ENCODE measurements at places on chromosomes 11 and 22.
A peak's percentile ranks its signal among the peaks of the same experiment; 100 is the strongest.

- DNase-seq: peak; percentile 54
These were observed 90.5 kb downstream of the UBASH3B start for GRCh38 chr11:122746050-122746478.

DNA sequence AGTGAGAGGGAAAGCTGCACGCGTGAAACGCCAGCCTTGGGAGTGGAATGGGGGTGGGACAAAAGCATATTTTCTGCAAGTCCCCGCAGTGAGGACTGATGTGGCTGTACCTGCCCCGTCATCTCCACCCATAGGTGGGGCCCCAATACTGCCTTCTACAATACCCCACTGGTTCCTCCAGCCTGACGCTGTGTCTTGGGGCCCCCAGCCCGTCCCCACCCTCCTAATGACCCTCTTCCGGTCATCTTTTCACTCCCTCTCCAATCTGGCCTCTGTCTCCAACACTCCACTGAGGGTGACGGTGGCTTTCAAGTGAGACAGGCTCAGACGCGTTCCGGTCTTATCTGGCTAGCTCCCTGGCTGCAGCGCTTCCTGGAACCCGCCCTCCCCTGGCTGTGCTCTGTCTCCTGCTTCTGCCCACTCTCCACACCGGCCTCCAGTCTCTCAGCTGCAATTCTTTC lies 104.2 kb downstream of the MICAL3 start:
- DNase-seq: no peak

- no peak for DNase-seq
These were observed 635 bp downstream of the PRR5 start for GRCh38 chr22:44702479-44703198.

- no peak for DNase-seq
These were observed 9.1 kb downstream of the SELENOO start for GRCh38 chr22:50209893-50210292.

- DNase-seq: peak; percentile 84
These were observed 3.9 kb downstream of the SH3BP1 start for GRCh38 chr22:37643225-37643847.

DNA sequence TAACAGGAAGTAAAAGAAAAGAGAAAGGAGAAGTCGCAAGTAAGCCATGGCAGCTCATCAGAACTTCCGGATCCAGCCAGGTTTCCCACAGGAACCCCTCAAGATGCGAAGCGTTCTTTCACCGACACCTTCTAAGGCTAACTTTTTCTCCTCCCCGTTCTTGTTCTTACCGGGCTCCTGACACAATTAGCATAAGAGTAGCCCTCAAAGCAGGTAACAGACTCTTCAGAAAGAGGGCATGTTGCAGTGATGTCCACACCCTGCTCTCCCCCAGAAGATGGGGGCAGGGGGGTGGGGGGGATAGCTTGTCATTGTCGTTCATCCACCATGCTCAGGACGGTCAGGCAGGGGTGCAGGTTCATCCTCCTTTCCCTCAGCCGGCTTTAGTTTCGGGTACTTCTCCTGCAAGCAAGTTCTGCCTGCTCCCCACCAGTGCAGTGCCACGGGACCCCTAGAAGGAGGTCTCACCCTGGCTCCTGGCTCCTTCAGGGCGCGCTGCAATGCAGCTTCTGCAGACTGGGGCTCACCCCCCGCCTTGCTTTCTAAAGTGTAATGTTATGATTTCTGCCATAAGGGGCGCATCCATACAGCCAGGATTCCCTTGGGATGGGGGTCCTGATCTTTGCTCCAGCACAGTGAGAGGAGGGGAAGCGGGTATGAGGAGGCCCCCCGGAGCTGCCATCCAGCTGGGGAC lies 2.3 kb downstream of the OPCML start:
- DNase-seq: no peak

DNA sequence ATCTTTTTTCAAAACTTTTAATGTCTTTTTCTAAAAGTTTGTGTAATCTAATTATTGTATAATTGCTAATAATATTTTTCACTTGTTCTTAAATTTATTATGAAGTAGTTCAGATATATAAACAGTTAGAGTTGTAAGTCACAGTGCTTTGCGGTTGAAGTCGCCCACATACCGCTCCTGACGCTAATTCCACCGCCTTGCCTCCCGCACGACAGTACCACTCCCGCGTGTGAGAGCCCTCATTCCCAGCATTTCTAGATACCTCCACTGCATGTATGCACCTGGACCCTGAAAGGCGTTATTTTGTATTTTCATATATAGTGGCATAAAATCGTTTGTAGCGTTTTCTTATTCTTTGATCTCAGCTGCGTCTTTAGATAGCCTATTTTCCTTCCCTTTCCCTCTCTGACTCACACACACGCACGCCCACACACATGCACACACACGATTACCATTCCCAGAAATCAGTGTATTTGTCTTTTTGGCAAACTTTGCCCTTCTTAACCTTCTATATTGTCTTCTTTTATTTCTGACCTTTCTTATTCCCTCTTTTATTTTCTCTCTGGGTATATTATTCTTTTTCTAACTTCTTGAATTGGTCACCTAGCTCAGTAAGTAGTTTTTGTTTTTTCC lies 56.4 kb upstream of the PITPNB start:
- DNase-seq: no peak

DNA sequence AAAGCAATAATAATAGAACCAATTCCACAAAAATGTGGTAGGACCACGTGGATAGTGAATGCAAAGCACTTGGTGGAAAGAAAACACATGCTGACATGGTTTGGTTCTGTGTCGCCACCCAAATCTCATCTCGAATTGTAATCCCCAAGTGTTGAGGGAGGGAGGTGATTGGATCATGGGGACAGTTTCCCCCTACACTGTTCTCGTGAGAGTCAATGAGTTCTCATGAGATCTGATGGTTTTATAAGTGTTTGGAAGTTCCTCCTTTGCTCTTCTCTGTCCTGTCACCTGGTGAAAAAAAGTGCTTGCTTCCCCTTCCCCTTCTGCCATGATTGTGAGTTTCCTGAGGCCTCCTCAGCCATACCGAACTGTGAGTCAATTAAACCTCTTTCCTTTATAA lies 421.9 kb upstream of the CADM1 start:
- DNase-seq: no peak

DNA sequence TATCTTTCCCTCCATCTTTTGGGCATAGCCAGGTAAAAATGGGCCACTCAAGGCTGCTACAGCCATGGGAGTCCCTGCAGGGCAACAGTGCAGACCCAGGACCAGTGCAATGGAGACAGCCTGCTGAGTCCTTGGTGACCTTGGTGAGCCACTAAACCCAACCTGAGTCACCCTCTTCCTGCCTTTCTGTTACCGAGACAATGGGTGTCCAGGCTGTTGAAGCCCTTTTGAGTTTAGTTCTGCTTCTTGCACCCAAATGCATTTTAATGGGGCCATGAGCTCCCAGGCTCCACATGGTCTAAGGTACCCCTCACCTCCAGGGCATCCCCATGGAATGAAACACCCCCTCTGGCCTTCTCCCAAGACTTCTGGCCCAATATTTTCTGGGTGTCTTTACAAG lies 874 bp upstream of the PLAAT4 start:
- DNase-seq: no peak

DNA sequence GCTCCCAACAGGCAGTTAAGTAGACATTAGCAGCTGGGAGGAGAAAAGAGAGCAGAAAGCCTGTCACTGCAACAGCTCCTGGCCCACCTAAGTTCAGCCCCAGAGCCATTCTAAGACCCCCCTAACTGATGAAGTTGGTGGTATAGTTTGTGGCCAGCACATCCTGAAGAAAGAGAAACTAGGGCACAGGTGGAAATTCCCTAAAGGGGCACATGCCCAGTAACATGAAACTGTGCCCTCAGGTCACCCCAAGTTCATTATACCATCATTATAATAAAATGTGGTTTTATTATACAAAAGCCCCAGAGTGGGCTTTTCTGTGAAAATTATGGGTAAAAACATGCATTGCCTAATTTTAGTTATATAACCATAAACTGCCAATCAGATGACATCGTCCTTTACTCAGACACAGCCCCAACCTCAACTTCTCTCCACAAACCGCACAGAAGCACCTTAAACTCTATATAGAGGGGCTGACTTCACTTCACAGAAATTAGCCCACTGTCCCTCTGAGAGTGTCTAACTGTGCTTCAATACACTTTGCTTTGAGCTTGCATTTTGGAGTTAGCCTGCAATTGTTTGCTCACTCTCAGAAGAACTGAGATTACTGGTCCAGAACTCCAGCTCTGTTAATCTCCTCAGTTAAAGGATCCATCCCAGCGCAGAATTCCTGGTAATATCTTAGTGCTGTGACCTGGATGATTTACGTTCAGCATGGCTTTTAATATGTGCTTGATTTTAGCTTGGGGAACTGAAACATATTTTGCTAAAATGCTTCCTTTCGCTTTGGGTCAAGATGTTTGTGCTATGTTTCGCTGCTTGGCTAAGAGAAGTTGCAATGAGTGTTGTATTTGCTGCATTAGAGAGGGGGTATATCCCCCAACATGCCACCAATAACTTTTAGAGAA lies 1.8 kb upstream of the APOL3 start:
- no peak for DNase-seq

- DNase-seq: no peak
These were observed 20.8 kb downstream of the ADA2 start for GRCh38 chr22:17198170-17199002.

GRCh38 chr11:77049026-77049425 lies 14.8 kb downstream of the B3GNT6 start:
- DNase-seq: no peak

DNA sequence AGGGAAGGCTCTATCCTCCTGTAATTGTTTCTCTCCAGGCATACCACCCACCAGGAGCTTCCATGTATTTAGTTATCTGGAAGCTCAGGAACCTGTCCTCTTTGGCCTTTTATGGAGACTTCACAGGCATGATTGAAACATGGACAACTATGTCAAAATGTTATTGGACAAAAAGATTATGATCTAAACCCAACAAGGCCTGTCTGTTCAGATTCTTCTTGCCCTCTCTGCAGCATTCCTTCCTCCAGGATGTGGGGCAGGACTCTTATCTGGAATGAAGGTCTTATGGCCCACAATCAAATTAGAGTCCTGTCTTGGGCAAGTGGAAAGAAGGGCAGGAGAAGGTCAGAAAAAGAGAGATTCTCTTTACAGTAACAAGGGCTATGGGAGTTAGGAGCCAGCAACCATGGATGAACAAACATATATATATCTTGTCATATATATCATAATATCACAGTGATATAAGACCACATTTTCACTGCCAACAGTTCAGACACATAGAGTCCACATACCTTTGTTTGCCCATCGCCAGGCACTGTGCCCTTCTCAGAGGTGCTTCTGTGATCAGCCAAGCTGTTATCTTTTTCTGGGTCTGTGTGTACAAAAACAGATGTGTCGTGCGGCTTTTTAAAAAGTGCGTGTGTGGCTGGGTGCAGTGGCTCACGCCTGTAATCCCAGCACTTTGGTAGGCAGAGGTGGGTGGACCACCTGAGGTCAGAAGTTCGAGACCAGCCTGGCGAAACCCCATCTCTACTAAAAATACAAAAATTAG lies 42.5 kb upstream of the SUSD2 start:
- no peak for DNase-seq

DNA sequence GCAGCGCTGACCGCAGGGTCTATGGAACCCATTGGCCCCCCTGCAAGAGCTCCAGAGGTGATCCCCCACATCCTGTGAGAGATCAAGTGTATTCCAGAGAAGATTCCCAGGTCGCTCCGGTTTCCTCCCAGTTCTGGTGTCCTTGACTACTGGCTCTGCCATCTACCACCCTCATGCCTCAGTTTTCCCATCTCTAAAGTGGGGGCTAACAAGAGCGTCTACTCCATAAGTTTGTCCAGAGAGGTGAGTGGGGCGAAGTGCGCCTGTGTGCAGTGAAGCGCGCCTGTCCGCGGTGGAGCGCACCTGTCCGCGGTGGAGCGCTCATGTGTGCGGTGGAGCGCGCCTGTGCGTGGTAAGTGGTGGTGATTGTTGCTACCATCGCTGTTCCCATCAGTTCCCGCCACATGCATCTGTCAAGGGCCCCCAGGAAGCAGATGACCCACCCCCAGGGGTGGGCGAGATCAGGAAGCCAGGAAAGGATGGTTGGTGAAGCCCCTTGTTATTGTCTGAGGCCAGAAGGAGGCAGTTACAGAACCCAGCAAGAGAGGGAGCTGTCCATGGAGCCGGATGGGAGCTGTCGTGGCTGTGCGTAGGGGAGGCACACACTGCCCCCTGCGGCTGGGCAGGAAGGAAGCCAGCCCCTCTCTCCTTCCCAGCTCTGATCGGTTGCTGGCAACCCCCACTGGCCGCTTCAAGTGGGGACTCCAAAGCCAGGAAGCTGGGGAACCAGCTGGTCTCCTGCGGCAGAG lies 73.2 kb upstream of the FGF3 start:
- DNase-seq: no peak

GRCh38 chr11:44874284-44874683 lies 76.4 kb downstream of the TP53I11 start:
- DNase-seq: no peak

DNA sequence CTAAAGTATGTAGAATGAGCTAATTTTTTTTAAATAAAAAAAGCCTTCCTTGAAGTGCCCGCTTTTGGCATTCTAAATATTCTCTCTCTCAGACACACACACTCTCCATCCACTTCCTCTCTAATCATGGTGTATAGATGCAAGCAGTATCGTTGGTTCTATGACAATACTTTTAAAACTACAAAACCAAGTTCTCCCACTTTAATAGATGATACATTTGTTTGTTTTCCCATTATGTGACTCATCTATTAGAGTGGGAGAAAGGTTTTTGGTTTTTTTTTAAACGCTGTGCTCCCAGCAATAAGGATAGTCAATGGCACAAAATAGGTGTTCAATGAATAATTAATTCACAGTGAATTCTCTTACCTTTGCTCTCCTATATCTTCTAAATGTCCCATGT lies 44.6 kb downstream of the FZD4 start:
- no peak for DNase-seq

DNA sequence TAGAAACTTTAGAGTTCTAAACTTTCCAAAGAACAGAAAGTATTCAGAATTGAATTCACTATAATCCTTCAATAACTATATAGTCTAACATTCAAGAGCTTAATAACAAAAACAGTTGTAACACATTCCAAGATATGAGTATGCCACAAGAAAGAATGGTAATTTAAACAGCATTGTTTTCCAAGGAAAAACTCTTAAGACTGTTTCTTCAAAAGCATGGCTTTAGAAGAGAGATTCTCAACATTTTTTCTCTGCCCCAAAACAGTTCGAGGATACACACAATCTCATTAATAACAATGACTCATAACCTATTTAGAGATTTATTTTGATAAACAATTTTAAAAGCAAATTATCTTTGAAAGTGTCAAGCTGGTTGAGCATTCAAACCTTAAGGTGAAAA lies 16.7 kb upstream of the ARHGAP32 start:
- DNase-seq: no peak

- DNase-seq: no peak
These were observed 6.4 kb upstream of the CCND1 start for GRCh38 chr11:69634590-69634989.

- peak; percentile 41 for DNase-seq
These were observed 56.9 kb downstream of the MICAL2 start for GRCh38 chr11:12167061-12168000.

Measured in activated T-cell treated with anti-CD3 and anti-CD28 coated beads for 48 hours (primary cell).